ENCODE measurements at places on chromosomes 7 and 10.

DNA sequence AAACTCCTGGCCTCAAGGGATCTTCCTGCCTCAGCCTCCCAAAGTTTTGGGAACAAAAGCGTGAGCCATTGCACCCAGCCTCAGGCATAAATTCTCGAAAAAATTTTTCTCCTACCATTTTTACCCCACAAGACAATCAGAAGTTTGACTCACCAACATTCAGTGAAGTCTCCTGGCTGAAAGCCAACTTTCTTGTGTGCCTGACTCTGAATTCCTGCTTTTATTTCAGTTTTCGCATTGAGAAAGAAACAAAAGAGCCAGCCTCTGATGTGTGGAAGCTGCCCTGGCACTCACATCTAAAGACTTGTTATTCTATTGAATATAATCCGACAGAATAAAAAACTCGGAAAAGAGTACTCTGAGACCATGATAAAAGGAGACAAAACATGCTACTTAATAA lies 402.9 kb downstream of the MAGI2 start:
- no peak for DNase-seq
- H3K27me3 ChIP-seq, result no peaks in the 10 kb centered on the region
- no peaks in the 10 kb centered on the region for H3K36me3 ChIP-seq
- no peaks in the 10 kb centered on the region for H3K4me1 ChIP-seq

- H3K27ac ChIP-seq, result no peak overlapping the region
- H3K4me3 ChIP-seq, result no peak overlapping the region
- no peaks in the 10 kb centered on the region for H3K36me3 ChIP-seq
- no peaks in the 10 kb centered on the region for H3K4me1 ChIP-seq
These were observed 16.8 kb upstream of the ZNF467 start for GRCh38 chr7:149790146-149790548.

GRCh38 chr7:86534641-86535040 lies 109.1 kb upstream of the GRM3 start:
- DNase-seq, result no peak
- no peaks in the 10 kb centered on the region for H3K4me1 ChIP-seq
- H3K27ac ChIP-seq, result no peak overlapping the region
- H3K27me3 ChIP-seq, result no peaks in the 10 kb centered on the region

GRCh38 chr7:30201161-30201666 lies 66.4 kb downstream of the MTURN start:
- no peak for DNase-seq
- H3K27ac ChIP-seq, result no peak overlapping the region
- H3K36me3 ChIP-seq, result no peaks in the 10 kb centered on the region

DNA sequence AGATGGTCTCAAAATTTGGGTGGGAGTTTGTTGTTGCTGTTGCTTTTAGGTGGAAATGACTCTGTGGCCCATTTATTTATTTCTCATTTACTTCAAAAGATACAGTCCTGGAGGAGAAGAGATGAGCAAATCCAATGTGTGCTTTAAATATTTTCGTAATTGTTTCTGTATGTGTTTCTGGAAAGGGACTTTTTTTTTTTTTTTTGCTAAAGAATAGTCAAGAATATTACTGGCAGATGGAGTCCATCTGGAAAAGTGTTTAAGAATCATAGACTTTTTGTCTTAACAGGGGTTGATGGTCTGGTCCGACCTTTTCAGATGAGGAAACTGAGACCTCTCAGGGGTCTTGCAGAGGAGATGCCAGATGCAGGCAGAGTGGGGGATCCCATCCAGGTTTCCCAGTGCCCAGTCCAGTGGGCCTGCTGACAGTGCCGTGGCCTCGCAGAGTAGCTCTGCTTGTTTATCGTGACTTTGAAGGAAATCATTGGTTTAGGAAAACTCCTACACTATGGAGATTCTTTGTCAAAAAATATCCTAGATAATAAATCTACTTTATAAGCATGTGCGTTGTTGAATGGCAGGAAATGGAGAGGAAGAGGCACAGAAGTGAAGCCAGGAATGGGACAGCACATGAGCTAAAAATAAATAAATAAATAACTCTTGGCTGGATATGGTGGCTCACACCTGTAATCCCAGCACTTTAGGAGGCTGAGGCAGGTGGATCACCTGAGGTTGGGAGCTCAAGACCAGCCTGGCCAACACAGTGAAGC lies 164.3 kb upstream of the SVIL start:
- no peaks in the 10 kb centered on the region for H3K36me3 ChIP-seq
- H3K27ac ChIP-seq, result no peak overlapping the region
- DNase-seq, result no peak
- H3K27me3 ChIP-seq, result no peaks in the 10 kb centered on the region
- H3K4me1 ChIP-seq, result peaks cover 16% of the 10 kb centered on the region

- peaks cover 46% of the 10 kb centered on the region for H3K4me1 ChIP-seq
- peak overlapping the region; percentile 38 for H3K4me3 ChIP-seq
- H3K36me3 ChIP-seq, result no peaks in the 10 kb centered on the region
- peak overlapping the region; percentile 83 for H3K27ac ChIP-seq
These were observed 90.3 kb upstream of the ZNF438 start for GRCh38 chr10:31121757-31122577.

GRCh38 chr10:109928475-109928891 lies 5.2 kb upstream of the XPNPEP1 start:
- H3K27me3 ChIP-seq, result no peaks in the 10 kb centered on the region
- H3K4me1 ChIP-seq, result peaks cover 10% of the 10 kb centered on the region
- no peak overlapping the region for H3K4me3 ChIP-seq
- H3K27ac ChIP-seq, result no peak overlapping the region

DNA sequence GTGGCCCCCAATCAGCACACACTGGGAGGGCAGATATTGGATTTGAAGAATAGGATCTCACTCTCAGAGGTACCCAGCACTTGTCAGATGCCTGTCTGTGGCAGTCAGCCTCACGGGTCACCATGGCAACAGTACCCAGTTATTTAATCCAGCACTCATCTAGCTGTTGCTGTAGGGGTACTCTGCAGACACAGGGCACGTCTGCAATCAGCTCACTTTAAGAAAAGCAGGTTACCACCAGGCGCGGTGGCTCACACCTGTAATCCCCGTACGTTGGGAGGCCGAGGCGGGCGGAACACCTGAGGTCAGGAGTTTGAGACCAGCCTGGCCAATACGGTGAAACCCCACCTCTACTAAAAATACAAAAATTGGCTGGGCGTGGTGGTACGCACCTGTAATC lies 11.9 kb downstream of the SFXN4 start:
- DNase-seq, result no peak
- H3K4me1 ChIP-seq, result no peaks in the 10 kb centered on the region
- H3K4me3 ChIP-seq, result no peak overlapping the region
- H3K27me3 ChIP-seq, result no peaks in the 10 kb centered on the region
- H3K27ac ChIP-seq, result no peak overlapping the region

- DNase-seq, result no peak
- H3K4me3 ChIP-seq, result no peak overlapping the region
- H3K36me3 ChIP-seq, result peaks cover 24% of the 10 kb centered on the region
These were observed 1.9 kb downstream of the GSTK1 start for GRCh38 chr7:143265017-143265693.

- no peaks in the 10 kb centered on the region for H3K27me3 ChIP-seq
- no peak overlapping the region for H3K27ac ChIP-seq
- no peaks in the 10 kb centered on the region for H3K36me3 ChIP-seq
These were observed 24.7 kb downstream of the AUTS2 start for GRCh38 chr7:69622960-69623359.

DNA sequence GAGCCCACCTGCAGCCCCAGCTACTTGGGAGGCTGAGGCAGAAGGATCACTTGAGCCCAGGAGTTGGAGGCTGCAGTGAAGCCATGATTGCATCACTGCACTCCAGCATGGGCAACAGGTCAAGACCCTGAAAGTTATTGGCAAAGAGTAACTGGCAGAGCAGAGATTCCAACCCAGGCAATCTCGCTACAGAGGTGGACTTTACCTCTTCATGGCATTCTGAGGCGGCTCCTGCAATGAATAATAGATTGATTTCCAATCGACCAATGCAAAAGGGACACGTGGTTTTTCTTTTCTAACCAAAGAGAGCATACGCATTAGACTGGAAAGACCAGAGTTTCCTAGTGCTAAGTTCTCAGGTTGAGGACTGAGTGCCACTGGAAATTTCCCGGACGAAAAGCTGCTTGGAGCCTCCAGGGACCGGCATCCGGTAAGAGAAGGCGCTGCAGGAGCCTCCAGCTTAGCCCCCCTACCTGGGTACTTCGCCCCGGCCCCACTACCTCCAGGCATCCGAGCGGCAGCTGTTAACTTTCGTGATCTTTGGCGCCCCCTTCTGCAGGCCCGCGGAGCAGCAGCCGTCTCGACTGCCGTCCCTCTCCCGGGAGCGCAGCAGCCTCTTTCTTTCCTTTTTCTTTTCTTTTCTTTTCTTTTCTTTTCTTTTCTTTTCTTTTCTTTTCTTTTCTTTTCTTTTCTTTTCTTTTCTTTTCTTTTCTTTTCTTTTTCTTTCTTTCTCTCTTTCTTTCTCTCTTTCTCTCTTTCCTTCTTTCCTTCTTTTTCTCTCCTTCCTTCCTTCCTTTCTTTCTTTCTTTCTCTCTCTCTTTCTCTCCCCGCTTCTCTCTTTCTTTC lies 4.1 kb downstream of the MBLAC1 start:
- H3K4me1 ChIP-seq, result peaks cover 27% of the 10 kb centered on the region
- H3K4me3 ChIP-seq, result peak overlapping the region; percentile 63
- H3K36me3 ChIP-seq, result no peaks in the 10 kb centered on the region
- H3K27ac ChIP-seq, result no peak overlapping the region
- no peaks in the 10 kb centered on the region for H3K27me3 ChIP-seq

DNA sequence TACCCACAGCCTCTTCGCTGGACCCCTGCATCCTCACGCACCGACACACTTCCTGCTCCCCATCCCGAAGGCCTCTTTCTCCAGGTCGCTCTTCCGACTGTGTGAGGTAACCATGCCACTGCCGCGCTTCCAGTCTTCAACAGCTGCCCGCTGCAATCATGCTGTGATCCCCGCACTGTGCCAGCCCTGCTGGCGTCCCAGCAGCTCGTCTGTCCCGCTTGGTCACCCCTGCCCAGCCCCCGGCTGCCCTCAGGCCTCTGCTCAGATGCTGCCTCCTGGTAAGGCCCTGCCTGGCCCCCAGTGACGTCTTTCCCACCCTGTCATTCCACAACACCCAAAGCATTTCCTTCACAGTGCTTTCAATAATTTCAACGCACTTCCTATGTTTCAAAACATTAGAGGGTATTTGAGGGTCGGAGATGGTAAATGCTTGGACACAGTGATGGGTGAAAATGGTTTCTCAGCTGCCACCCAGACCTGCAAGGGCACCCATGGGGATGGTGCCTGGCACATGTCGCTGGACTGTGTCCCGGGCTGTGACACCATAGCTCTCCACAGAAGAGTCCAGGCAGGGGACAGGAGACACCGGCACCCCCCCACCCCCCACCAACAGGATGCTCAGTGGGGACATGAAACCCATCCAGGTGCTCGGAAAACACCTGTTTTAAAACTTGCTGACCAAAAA lies 125.2 kb downstream of the MAD1L1 start:
- H3K27me3 ChIP-seq, result no peaks in the 10 kb centered on the region
- H3K27ac ChIP-seq, result no peak overlapping the region
- H3K4me3 ChIP-seq, result no peak overlapping the region
- no peaks in the 10 kb centered on the region for H3K36me3 ChIP-seq
- DNase-seq, result no peak

DNA sequence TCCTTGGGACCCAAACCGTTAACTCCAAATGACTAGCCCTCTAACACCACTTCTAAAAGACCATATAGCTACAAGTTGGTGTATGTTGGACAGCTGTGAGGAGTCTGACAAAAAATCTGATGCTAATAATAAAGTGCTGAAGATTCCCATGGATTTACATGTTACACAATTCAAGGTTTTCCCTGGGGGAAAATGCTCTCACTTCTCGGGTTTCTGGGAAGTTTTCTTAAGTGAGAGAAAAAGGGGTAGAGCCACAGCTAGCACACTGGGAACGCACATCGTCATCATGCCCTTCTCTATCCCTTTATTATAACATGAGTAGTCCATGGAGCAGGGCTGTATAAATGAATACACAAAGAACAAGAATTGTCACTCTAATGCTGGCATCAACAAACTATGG lies 162.1 kb downstream of the CHCHD3 start:
- no peaks in the 10 kb centered on the region for H3K36me3 ChIP-seq
- no peak for DNase-seq
- no peak overlapping the region for H3K4me3 ChIP-seq
- H3K27ac ChIP-seq, result no peak overlapping the region
- H3K4me1 ChIP-seq, result no peaks in the 10 kb centered on the region
- no peaks in the 10 kb centered on the region for H3K27me3 ChIP-seq

DNA sequence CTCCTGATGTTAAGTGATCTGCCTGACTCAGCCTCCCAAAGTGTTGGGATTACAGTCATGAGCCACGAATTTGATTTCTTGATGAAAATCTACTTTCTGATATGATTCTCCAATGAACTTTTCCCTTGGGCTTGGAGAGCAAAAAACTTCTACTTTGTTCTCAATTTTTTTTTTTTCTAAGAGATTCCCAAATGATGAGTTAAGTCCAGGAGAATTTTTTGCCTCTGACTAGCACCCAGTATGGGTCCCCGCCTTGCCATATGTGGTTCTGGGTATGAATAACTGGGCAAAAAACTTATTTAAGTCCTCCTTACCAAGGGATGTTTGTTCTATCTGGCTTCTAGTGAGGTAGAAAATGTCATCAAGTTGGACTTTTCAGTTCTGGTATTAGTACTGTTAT lies 147.9 kb upstream of the LYZL1 start:
- no peak overlapping the region for H3K27ac ChIP-seq
- no peaks in the 10 kb centered on the region for H3K36me3 ChIP-seq
- no peak overlapping the region for H3K4me3 ChIP-seq
- H3K27me3 ChIP-seq, result no peaks in the 10 kb centered on the region
- peaks cover 18% of the 10 kb centered on the region for H3K4me1 ChIP-seq

DNA sequence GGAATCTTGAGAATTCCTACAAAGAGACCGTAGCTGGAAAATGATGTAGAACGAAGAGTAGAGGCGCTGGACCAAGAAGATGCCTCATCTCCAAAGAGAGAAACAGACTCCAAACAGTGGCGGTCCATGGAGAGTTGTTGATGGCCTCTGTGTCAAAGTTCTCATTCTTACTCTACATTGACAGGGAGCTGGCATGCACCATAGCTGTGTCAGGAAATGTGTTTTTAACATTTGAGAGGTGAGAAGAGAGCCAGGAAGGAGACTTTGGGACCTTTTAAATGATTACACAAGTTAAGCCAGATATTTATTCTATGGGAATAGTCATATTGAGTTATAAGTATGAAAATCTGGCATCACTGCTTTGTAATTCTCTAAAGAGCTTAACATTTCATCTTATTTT lies 61.5 kb upstream of the FERD3L start:
- no peaks in the 10 kb centered on the region for H3K36me3 ChIP-seq
- H3K4me1 ChIP-seq, result no peaks in the 10 kb centered on the region
- H3K27me3 ChIP-seq, result no peaks in the 10 kb centered on the region
- no peak overlapping the region for H3K4me3 ChIP-seq

GRCh38 chr7:44633254-44634186 lies 27.1 kb downstream of the OGDH start:
- peaks cover 40% of the 10 kb centered on the region for H3K4me1 ChIP-seq
- no peaks in the 10 kb centered on the region for H3K27me3 ChIP-seq
- H3K36me3 ChIP-seq, result peaks cover 5% of the 10 kb centered on the region
- H3K27ac ChIP-seq, result peak overlapping the region; percentile 84
- H3K4me3 ChIP-seq, result no peak overlapping the region

DNA sequence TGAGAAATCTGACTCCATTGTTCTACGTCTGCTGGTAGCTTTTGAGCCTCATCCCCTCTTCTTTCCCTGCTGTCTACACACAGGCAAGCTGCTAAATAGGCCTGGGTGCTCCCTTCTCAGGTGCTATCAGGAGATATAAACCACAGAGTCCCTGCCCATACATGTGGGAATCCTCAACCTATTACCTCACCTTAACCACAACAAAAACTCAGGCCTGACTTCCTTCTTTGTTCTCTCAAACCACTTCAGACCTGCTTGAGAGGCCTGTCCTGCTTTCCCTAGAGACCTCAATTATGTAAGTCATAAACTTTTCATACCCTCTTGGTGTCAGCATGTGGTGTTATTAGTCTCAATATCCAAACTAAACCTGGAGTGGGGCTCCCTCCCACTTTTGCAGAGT lies 75.0 kb upstream of the MAGI2 start:
- H3K27me3 ChIP-seq, result no peaks in the 10 kb centered on the region
- H3K36me3 ChIP-seq, result no peaks in the 10 kb centered on the region
- no peak overlapping the region for H3K4me3 ChIP-seq
- no peak overlapping the region for H3K27ac ChIP-seq

All from thoracic aorta (tissue), 2 donors.